A549 treated with ZK216348 at 1 μM for 4 hours (cell line): ENCODE measurements at places on chromosomes 12 and 14. TPM values are rescaled to one million over a fixed set of nuclear protein-coding genes. Genes with fewer than 3 reads are reported as not detected.

Gene MAP1LC3B2
- 0.91 to 1.7 TPM (median 1.1 TPM) in 5 replicates for total RNA-seq

Gene HCAR1
- 0.04 TPM in 2 of 5 replicates, not detected in the others for total RNA-seq

Gene WBP11
- 45.5 to 70.9 TPM (median 48.0 TPM) in 5 replicates for total RNA-seq

Gene ACSS3
- total RNA-seq, result 0.04 to 0.06 TPM in 2 of 5 replicates, not detected in the others

Gene NID2
- 20.3 to 32.6 TPM (median 28.8 TPM) in 5 replicates for total RNA-seq
